ENCODE measurements at places on chromosomes 1 and 21.

DNA sequence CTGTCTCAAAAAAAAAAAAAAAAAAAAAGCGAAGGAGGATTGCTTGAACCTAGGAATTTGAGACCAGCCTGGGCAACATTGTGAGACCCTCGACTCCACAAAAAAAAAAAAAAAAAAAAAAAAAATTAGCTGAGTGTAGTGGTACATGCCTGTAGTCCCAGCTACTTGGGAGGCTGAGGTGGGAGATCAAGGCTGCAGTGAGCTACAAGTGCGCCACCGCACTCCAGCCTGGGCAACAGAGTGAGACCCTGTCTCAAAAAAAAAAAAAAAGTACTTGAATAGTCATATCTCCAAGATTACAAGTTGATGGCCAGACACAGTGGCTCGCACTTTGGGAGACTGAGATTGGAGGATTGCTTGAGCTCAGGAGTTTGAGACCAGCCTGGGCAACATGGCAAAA, 27.4 kb downstream of the ENO1 start:
- no peak for DNase-seq

GRCh38 chr1:220094016-220094911, at the start of gene IARS2:
Gene IARS2, plus strand, starts transcription at chr1:220094132. Its CDS starts 85 bp downstream, at chr1:220094217.
- DNase-seq, result peak; percentile 45

GRCh38 chr1:58986996-58987767, 203.3 kb upstream of the JUN start:
- no peak for DNase-seq

- no peak for DNase-seq
Measured at GRCh38 chr1:64302971-64303370, 99.5 kb downstream of the UBE2U start.

GRCh38 chr1:93569489-93569888, 112.1 kb downstream of the BCAR3 start:
- DNase-seq, result no peak

DNA sequence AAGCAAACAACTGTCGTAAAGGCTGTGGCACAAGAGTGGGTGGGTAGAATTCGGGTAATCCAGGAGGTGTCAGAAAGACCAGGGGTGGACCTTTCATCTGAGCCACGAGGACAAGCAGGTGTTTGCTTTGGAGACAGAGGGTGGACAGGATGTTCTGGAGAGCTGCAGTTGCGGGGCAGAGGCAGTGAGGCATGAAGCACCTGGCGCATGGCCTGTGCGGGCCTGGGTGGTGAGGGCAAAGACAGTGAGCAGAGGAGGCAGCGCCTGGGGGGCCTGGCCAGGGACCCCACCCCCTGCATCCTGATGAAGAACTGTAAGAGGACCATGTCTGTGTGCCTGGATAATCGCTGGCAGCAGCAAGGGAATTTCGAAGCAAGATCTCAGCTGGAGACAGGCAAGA, 24.9 kb downstream of the KIF26B start:
- DNase-seq, result no peak

DNA sequence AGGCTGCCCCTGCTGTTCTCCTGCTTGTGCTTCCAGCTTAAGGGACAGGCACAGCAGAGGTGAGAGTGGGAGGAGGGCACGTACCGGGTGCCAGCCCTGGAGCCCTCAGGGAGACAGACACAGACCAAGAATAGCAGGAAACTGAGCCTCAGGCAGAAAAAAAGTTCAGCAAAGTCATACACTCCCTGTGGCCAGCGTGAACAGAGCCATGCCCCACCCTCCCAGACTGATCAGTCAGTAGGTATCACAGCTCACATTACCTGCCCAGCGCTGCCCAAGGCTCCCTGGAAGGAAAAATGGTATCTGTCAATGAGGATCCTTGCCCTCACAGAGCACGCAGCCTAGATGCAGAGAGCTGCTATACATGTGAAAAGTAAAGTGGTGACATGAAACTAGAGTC, 1.3 kb downstream of the UBL4B start:
- DNase-seq, result no peak

DNA sequence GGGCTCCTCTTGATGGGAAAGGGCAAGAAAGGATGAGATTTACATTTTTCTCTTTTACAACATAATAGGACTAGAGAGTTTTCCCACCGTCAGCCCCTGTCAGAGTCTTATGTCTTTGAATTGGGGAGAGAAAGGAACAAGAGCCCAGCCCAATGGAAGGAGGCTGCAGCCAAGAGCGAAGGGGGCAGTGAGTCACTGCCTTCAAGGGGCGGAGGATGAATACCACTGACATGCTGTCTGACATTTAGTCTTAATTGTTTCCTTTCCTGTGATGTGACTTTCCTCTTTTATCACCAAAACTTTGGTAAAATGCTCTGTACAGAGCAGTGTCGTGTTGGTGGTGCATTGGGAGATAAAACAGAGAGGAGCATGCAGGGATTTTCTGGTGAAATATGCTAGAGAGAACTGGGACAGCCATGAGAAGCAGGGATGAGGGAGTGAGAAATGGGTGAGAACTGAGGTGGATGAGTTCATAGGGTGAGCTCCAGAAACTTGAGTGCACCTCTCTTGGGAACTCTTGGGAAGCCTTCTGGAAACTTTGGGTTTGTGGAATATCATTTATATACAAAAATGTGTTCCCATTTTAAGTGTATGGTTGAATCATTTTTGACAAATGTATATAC, 179.9 kb upstream of the FGGY start:
- DNase-seq, result no peak

DNA sequence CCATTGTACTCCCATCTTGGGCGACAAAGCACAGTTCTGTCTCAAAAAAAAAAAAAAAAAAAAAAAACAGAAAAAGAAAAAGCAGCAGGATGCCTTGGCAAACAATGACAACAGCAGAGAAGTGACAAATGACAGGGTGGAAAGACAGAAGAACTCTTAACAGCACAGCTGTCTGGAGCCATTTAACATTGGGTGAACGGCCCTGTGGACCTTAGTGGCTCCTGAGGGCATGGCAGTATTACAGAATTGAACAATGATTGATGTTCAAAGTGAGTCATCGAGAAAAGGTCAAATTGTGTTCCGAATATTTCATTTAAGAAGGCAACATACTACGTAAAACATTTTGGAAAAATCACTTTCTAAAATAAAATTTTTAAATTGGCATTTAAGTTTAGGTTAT, 30.0 kb downstream of the DNASE2B start:
- DNase-seq, result no peak

DNA sequence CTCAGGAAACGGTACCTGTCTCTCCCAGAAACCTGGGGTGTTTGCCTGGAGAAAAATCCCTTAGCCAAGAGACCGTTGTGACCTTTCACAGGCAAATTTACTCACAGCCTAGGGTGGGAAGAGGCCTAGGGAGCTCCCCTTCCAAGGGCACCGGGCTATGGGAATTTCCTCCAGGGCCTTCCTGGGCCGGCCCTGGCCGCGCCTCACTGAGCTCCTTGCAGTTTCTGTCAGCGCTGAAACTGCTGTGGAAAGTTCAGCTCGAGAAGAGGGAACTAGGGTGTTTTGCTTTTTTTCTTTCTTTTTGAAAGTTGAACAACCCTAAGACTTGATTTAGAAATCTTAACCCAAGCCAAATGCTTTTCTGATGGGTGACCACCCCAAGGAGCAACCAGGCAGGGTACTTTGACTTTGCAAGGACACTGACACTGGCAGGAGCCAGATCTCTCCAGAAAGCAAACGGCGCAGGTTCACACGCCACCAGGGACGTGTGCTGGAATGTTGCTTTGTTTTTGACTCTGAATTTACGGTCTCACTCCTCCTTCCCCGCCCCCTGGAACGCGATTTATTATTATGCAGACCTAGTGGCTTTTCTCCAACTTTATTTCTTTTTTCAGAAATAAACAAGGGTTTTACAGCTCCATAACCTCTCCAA, 229.6 kb upstream of the JUN start:
- DNase-seq, result peak; percentile 28

- peak; percentile 93 for DNase-seq
Measured at GRCh38 chr21:46092026-46092764, 5.7 kb upstream of the COL6A2 start.

- DNase-seq, result no peak
Measured at GRCh38 chr1:99647490-99647889, 1.6 kb downstream of the PALMD start.

GRCh38 chr1:227316456-227316855, 1.8 kb downstream of the CDC42BPA start:
- DNase-seq, result no peak

DNA sequence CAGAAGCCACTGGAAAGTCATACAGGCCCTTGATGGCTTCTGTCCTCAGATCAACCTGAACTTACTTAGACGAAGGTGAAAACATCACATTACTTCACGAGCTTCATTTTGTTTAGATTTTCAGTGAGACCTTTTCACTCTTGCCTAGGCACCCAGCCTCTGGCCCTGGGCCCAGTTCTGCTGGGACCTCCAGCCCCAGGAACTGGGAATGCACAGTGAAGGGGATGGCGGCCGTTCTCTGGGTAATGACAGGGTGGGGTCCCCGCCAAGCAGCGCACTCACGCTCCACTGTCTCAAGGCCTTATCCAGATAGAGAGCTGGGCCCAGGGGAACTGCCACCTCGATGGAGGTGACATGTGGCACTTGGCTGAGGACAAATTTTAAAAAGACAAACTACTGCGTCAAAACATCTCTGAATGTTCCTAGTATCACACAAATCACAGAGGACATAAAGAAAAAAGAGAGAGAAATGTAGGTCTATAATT, 54.8 kb downstream of the NPHP4 start:
- DNase-seq, result no peak

- no peak for DNase-seq
Measured at GRCh38 chr1:53344921-53345838, 17.3 kb upstream of the LRP8 start.

DNA sequence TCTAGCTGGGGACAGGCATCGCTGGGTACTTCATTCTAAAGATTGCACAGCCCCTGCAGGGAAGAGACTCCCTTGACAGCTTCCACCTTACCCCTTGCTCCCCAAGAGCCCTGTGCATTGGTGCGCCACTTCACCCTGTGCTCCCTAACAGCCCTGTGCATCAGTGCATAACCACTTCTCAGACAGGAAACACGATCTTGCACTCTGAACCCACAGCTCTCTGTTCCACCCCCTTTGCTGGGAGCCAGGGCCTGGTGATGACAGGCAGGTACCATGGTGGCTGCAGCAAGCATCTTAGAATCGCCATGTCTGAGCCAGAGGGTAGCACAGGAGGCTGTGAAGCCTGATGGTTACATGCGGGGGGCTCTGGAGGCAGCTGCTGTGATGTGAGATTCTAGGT, 5.0 kb downstream of the ALPL start:
- DNase-seq, result no peak

DNA sequence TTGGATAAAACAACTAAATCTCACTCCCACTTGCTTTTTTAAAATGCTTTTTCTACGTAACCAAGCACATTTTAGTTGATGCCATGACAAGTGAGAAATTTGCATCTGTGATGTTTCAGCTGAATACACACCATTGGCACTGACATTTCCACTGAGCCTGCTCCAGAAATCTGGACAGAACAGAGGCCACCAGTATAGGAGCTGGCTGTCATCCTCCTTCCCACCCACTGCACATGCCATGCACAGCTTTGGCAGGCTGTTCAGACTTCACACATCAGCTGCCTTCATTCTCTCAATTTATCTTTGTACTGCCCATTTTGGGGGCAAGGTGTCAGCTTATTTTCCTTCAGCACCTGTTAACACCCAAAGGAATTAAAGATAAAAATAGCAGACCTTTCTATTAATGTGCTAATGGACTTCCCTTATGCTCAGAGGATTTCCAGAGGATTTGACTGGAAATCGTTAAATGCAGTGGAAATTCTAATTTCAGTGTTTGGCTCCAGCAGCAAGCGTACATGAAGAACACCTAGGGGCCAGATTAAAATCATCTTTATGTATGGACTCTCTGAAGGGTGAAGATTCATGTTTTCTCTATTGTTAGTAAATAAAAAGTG, 12.9 kb upstream of the PODN start:
- DNase-seq, result no peak

- no peak for DNase-seq
Measured at GRCh38 chr1:185627171-185627570, 107.0 kb upstream of the HMCN1 start.

DNA sequence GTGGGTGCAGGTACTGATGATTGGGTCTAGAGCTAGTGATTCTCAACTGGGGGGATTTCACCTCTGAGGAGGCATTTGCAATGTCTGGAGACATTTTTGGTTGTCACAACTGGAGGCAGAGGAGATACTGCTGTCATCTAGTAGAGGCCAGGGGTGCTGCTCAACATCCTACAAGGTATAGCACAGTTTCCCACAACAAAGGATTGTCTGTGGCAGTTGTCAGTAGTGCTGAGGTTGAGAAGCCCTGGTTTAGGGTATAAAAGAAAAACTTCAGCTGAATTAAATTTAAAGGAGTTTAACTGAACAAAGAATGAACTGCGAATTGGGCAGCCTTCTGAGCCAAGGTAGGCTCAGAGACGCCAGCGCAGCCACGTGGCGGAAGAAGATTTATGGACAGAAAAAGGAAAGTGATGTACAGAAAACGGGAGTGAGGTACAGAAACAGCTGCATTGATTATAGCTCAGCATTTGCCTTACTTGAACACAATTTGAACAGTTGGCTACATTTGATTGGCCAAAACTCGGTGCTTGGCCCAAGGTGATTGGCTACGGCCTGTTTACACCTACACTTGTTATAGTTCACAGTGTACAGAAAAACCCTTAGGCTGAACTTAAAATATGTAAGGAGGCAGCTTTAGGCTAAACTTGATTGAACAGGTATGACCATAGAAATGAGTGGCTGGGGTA, 40.4 kb downstream of the MPZL1 start:
- no peak for DNase-seq

GRCh38 chr21:25243808-25244207, 363.5 kb downstream of the MRPL39 start:
- no peak for DNase-seq

DNA sequence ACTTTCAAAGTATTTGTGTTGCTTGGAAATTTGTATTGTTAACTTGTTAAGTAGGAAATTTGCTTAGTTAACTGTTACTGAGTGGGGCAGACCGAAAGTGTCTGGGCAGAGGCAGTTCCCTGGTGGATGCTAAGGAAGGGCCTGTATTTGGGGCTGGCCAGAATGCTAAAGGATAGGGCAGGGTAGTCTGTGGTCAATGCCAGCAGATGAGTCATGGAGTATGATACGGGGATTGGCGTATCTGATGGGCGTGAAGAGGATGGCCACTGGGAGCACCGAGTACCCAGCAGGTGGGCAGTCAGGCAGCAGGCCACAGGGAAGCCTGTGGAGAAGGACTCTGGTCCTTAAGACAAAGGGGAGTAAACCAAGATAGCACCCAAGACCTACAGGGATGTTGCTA, 46.6 kb upstream of the SCAF4 start:
- DNase-seq, result no peak

DNA sequence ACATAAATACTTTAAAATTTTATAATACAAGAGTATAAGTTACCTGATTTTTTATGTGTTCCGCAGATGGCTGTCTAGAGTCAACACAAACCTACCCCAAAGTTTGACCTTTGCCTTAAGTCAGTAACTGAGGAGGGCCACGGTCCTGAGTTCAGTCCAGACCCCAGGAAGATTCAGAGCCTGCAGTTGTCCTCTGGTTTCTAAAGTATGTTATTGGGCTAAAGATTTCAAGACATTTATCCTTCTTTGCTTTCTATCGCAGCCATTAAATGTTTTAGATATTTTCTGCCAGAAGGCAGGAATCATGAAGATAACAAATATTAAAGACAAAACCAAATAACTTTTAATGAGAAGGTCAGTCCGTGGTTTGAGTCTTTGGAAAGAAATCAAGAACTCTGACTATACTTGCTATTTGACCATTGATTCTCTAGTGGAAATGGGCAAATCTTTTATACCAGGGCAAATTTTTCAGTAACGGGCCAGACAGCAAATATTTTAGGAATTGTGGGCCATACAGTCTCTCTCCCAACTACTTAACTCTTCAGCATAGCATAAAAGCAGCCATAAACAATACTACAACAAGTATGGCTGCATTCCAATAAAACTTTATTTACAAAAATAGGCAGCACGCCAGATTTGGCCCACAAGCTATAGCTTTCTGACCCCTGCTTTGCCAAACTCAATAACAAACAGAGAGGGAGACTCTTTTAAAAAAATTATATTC, 38.0 kb upstream of the HAO2 start:
- DNase-seq, result no peak
